Coronary artery (tissue), 2 donors: ENCODE measurements at places on chromosomes 7 and 10.

DNA sequence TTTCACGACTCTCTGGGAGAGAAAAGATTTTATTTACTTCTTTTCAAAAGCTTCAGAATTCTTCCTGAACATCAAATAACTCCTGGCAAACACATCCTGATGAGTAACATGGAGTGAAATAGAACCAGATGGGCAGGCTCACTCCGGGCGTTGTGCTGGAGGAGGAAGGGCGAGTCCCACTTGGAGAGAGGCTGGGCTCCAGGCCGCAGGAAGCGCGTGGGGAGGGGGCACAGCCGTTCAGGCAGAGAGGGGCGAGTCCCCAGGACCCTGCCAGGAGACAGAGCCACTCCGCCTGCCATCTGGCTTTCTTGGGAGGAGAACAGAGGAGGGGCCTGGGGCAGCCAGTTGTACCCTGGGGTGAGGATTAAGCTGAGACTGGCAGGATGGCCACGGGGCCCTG lies 265.9 kb upstream of the ZMIZ1 start:
- peak; percentile 81 for DNase-seq

GRCh38 chr10:95525033-95525418 lies 36.1 kb downstream of the SORBS1 start:
- DNase-seq = no peak

DNA sequence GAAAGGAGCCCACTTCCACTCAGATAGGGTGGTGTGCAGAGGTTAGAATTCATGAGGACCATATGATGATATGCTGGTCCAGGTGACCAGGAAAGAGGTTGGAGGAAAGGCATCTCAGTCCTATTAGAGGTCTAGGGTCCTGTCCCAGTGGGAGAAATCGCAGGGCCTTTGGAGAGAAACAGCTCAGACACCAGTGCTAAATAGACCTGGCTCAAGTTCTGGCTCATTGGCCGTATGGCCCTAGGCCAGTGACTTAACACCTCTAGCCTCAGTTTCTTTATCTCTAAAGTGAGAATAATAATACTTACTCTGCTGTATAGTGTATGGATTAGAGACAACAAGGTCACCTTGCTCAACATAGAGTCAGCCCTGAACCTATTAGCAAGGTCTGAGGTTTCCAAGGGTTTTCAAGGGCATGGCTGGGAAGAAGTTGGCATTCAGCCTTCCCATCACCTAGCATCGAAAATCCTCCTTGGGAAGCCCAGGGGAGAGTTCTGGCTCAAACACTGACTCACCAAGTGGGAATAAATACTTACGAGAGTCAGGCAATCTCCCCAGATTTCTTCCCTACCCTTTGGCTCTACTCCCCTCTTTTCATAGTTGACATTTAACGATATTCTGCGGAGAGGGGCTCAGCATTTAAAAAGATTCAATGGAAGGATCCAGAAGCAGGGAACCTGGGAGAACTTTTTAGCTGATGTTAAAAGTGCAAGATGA lies 473.1 kb upstream of the PODXL start:
- DNase-seq = no peak

DNA sequence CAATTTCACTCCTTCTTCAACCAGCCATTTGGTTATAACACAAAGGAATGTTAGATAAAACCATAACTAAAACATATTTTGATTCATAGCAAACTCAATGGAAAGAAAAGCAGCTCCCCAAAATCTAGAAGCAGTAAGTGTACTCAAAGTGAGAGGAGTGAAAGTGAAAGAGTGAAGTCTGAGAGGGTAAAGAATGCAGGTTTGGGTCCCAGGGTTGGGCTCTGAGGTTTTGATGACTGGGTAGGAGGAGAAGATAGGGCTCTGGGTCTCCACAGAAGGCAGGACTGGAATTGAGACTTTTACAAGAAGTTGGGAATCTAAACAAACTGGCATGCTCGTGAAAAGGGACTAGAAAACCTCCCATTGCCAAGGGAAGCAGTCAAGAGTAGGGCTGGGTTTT lies 85.4 kb upstream of the RSU1 start:
- DNase-seq = no peak

DNA sequence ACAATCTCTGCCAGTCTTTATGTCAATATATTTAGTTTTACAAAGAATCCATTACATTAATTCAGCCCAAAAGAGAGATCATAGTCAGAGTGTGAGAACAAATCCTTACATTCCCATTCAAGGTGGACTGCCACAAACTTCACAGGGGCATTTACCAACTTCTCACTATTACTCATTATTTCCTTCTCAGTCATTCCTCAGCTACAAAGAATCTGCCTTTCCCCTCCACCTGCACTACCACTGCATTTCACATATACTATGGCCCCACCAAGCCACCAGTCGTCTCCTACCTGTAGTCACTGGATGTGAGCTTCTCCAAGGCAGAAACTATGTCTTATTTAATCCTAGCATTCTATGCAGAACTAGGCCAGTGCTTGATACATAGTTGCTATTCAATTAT lies 94.3 kb downstream of the USP6NL start:
- no peak for DNase-seq

DNA sequence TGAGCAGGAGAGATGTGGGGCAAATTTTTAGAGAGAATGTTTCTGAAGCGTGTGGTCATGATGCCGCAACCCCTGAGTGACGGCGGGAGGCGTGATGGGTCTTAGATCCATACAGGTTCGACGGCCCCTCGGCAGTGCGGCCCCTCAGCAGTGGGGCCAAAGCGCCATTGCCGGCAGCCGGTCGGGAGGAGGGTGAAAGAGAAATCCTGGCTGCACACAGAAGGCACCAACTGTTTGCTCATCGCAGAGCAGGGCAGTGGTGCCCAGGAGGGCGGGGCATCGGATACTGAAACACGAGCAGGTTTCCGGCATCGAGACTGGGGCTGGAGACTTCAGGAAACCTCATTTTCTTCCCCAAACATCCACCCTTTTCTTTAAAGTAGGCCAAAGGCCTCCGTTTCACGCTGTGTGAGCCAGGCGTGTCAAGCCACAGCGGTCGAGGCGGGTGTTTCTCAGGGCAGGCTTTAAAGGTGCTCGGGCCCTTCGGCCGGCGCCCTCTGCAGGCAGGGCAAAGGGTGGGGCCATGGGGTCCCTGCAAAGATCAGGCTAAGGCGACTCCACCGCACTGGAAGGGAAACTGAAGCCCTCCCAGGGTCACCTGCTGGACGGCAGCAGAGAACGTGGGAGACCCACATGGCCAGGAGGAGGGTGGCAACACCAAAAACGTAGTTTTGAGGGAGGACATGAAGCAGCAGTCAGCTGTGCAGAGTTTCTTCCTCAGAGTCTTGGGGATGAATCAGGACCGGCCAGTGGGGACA lies 42.0 kb upstream of the PPP2R2D start:
- no peak for DNase-seq

GRCh38 chr7:16660702-16661464 lies 14.9 kb downstream of the BZW2 start:
- no peak for DNase-seq
